ENCODE measurements at places on chromosomes 12 and 14.

DNA sequence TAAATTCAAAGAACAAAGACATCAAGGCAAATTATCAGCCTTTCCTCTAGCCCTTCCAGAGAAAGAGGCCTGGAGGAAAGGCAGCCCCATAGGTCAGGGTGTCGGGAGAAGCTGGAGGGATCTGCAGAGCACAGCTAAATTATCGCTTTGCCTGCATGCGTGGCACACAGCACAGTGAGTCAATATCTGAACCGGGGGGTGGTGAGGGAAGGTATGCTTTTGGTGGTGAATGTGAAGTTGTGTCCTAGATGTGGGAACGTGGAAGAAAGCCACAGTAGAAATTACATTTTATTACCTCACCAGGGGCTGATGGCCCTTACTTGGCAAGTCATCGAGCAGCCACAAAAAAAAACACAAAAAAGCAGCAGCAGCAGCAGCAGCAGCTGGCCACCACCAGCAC, 243.2 kb downstream of the EGLN3 start:
- no peak for DNase-seq

DNA sequence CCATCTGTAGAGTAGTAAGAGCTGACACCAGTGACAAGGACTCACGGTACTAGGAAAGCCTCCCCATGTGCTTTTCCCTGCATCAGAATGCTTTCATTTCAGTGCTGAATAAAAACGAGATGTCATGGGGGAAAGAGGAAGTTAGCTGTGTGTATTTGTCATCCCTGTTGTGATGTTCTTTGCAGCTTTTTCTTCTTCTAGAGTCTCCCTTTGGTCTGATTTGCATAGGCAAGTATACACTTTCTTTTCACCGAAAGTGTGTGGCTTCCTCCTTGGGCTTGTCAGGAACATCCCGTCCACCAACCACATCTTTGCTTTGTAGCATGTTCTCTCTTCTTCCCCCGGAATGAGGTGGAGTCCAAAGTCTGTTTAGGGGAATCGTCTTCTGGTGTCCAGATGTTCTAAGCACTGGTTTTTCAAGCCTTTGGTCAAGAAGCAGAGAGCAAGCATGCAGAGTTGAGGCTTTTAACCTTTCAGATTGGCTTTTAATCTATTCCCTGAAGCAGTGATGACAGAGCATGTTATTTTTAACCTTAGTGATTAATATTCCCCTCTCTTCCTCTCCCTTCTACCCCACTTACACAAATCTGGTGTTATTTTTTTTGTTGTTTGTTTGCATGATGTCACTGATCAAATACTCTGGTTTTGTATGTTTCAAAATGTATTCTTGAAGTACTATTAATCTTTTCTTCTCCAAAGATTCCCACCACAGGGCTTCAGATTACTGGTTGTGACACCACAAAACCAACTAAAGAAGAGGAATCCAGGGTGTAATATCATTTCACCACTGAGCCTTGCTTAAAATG, 163.4 kb downstream of the SAMD4A start:
- no peak for DNase-seq

DNA sequence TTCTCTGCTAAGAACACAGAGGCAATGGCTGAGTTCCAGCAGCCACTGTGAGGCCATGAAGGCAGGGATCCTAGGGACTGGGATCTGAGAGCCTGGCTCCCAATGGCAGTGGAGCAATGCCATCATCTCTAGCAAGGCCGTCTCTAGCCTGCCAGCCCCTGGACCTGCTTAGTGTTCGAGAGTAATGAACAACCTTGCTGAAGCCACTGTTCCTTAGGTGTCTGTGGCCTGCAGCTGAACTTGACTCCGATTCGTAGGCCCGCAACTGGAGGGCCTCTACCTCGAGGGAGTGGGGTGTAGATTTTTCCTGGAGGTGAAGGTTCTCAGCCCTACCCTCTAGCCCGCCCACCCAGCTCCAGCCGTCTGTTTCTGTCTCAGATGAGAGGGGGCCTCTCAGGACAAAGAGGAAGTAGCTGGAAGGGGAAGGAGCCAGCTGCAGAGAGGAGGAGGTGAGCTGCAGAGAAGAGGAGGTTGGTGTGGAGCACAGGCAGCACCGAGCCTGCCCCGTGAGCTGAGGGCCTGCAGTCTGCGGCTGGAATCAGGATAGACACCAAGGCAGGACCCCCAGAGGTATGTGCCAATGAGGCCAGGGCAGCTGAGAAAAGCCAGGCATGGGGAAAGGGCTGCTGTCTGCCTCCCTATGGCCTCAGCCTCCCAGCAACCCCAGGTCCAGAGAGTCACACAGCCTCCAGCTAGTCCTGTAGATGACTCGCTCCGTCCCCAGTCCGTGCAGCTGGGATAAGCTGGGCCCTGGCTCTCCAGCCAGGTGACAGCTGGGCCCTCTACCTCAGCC, at the start of gene PLD4:
PLD4 (plus strand) TSS at position 459 of the 793 bp plus-strand sequence. CDS start 2,262 bp downstream, outside the sequence.
- DNase-seq, result no peak

- no peak for DNase-seq
These were observed 1259.2 kb downstream of the FSCB start for GRCh38 chr14:43247877-43248276.

DNA sequence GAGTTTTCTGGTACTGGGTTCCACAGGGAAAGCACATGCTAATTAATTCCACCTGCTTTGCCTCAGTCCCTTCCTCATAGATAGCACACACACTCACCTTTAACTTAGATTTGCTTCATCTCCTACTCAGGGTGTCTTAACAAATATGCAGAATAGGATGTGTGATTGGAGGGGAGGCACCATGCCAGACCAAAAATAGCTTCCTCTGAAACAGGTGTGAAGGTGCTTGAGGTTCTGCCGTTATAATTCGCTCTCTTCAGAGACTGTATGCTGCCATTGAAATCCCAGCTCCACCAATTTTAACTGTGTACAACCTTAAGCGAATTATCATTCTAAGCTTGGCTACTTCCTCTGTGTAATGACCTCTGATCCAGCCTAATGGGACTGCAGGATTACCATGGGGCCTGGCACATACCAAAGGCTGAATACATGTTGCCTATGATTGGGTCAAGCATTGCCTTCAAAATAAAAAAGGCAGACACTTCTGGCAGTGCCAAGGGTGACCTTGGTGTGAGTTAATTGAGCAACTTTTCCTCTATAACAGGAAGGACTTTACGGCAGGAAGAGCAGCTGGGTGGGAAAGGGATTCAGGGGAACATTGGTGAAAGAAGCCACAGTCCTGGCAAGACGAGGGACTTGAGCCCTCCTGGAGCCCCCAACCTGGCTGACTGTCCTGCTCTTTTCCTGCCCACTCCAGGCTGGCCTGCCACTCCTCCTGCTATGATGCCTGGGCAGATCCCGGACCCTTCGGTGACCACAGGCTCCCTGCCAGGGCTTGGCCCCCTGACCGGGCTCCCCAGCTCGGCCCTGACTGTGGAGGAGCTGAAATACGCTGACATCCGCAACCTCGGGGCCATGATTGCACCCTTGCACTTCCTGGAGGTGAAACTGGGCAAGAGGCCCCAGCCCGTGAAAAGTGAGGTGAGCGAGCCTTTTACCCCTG, 9.7 kb downstream of the JDP2 start:
- DNase-seq, result no peak

GRCh38 chr14:68718023-68718990, 74.6 kb downstream of the ZFP36L1 start:
- DNase-seq, result no peak

DNA sequence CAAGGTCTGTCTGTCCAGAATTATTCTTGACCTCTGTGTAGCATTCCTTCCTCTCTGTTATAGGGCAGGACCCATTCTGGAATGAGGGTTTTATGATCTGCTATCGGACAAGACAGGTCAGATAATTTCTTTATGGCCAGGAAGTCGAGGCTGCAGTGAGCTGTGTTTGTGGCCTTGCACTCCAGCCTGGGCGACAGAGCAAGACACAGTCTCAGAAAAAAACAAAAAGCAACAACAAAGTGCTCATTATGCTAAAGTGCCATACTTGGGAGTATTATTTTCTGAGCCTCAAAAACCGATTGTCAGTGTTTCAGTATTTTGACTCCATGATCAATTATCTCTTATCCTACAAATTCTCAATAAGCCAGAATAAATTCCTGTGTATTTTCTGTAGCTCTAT, 4.1 kb downstream of the CIPC start:
- no peak for DNase-seq

DNA sequence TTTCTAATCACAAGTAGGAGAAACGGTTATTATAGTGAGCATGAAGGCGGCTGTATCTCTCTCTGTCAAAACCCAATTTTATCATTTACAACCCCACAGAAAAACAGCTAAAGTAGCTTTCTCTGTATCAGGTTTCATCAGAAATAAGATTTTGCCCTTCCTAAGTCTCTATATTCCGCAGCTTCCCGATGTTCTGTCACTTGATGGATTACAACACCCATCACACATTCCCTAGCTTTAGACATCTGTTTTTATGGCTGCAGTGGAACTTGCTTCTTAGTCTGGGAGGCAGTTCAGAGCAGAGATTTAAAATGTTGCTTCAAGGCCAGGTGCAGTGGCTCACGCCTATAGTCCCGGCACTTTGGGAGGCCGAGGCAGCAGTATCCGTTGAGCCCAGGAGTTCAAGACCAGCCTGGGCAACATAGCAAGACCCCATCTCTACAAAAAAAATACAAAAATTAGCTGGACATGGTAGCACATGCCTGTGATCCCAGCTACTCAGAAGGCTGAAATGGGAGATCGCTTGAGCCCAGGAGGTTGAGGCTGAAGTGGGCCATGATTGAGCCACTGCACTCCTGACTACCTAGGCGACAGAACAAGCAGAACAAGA, 27.6 kb upstream of the FOXN3 start:
- DNase-seq, result no peak

DNA sequence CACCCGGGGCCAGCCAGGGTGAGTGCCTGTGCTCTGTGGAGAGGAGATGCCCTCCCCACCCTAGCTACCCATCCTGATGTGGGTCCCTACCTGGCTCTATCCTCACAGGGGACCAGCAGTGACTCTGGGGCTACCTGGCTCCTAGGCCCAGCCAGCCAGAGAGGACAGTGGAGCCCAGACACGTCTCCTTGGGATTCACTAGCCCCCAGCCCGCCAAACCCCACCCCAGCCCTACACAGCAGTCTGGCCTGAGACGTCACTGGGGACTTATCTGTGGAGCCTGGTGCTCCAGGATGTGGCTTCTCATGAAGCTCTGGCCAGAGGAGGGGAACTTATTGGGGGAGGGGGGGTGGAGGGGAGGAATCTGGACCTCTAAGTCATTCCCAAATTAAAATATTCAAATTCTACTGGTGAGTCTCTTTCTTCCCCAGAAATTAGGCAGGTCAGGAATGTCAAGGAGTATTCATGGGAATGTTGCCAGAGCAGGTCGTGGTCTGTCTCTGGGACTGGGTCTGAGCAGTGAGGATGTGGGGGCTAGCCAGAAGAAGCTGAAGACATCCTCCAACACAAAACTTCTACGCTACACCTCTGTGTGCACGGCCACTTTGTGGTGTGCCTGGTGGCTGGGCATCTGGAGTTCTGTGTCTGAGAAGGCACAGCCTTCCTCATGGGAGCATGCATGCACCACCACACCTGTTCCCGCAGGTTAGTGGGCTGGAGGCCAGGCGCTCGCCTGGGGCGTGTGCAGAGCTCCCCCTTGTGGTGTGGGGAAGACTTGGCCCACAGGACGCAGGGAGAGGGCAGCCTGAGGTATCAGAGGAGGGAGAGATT, 2.7 kb downstream of the CMTM5 start:
- no peak for DNase-seq

GRCh38 chr12:44847888-44848702, 28.0 kb downstream of the NELL2 start:
- no peak for DNase-seq

DNA sequence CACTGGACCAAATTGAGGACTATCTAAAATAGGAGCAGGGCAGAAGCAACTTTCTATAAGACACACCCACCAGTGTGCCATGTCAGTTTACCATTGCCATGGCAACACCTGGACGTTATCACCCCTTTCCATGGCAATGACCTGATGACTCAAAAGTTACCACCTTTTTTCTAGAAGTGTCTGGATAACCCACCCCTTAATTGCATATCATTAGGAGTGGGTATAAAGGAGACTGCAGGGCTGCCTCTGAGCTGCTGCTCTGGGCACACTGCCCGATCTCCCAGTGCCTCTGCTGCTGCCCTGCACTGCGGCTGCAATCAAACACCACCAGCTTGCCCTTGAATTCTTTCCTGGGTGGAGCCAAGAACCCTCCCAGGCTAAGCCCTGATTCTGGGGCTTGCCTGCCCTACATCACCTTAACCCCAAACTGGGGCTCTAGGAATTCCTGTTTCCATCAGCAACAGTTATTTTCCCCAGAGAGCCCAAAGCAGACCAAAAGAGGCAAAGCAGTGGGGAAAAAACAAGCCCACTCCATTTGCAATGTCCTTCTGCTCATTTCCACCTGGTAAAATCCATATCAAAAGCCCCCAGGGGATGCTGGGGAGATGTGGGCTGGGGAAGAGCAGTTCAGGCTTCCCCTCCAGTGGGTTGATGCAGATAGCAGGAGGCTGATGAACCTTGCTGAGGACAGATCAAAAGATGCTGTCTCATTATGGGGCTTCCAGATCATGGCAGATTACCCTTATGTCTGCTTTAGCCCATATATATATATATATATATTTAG, 129.5 kb upstream of the NCOR2 start:
- DNase-seq, result no peak

DNA sequence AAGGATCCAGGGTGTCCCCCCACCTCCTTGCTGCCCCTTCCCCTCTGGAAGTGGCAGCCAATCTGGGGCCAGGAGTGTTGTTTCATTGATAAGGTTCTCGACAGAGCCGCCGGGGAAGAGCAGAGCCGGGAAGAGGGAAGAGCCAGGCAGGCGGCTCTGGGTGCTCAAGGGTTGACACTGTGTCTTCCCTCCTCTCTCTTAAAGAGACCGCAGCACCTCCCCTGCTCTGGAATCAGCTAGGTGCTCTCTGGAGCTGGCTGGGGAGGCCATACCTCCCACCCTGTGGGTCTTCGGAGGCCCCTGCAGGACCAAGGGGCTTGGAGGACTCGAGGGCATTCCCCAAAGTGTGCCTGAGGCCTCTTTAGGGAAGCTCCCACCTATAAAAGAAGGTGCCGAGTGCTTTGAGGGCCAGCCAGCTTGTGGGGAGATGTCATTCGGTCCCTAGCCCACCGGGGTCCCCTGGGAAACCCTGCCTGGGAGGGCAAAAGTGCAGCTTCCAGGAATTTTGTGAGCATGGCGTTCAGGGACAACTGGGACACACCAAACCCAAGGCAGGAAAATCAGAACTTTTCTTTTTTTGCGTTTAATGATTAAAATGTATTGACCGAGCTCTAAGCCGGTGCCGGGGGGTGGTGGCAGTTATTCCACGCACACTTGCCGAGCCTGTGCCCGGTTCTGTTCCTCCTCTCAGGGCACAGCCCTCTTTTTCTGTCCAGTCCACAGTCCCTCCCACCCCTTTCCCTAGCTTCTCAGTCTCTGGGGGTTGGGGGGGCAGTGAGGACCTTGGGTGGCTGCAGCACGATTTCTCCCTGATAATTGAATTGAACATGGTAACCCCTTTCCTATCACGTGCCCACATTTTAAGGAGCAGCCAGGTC, 3.0 kb downstream of the SETD1B start:
- DNase-seq, result no peak

DNA sequence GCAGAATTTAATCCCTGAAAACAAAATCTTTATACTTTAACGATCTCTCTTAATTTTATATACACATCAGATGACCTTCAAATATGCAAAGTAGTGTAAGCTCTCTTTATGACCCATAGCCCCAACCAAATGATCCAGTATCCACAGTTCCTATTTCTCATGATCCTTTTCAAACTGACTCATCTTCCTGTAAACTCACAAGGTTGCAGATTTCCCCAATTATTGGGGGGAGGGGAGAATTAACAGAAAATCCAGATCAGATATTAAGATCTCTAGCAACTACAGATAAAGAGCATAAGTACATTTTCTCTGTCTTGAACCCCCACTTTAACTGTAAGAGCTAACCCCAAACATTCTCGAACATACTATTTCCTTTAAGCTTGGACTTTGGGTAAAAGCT, 12.5 kb downstream of the GNS start:
- no peak for DNase-seq

Data from NCI-H187 treated with DMSO at 0.1 percent for 48 hours (cell line).